Esophagus squamous epithelium (tissue), 5 donors: ENCODE measurements at places on chromosomes 2 and 18.

DNA sequence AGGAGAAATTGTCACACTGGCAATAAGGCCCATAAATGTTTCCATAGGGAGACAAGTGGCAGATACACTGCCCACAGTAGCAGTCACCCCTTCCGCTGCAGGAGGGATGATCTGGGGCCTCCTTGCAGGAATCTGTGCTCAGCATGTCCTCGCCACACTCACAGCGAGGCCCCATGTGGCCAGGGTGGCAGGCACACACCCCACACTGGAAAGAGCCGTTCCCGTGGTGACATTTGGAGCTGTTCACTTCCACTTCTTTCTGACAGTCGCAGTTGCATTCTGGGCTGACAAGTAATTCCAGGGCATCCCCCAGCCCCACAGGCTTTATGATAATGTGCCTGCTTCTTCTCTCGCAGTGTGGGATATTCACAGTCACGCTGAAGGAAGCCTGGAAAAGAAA is 62.6 kb downstream of the ITGB6 start:
- no peak overlapping the region for H3K27ac ChIP-seq
- H3K27me3 ChIP-seq: no peaks in the 10 kb centered on the region
- DNase-seq: no peak
- peaks cover 29% of the 10 kb centered on the region for H3K36me3 ChIP-seq
- H3K4me3 ChIP-seq: no peak overlapping the region
- H3K4me1 ChIP-seq: no peaks in the 10 kb centered on the region

- no peak overlapping the region for H3K4me3 ChIP-seq
- H3K27me3 ChIP-seq: no peaks in the 10 kb centered on the region
- H3K4me1 ChIP-seq: no peaks in the 10 kb centered on the region
These were observed 13.2 kb upstream of the SULT1C3 start for GRCh38 chr2:108226564-108226963.

GRCh38 chr2:217773539-217773938 is 229.3 kb downstream of the TNS1 start:
- H3K36me3 ChIP-seq: no peaks in the 10 kb centered on the region
- H3K27me3 ChIP-seq: no peaks in the 10 kb centered on the region
- H3K4me1 ChIP-seq: no peaks in the 10 kb centered on the region
- no peak overlapping the region for H3K27ac ChIP-seq
- no peak overlapping the region for H3K4me3 ChIP-seq
- DNase-seq: no peak

DNA sequence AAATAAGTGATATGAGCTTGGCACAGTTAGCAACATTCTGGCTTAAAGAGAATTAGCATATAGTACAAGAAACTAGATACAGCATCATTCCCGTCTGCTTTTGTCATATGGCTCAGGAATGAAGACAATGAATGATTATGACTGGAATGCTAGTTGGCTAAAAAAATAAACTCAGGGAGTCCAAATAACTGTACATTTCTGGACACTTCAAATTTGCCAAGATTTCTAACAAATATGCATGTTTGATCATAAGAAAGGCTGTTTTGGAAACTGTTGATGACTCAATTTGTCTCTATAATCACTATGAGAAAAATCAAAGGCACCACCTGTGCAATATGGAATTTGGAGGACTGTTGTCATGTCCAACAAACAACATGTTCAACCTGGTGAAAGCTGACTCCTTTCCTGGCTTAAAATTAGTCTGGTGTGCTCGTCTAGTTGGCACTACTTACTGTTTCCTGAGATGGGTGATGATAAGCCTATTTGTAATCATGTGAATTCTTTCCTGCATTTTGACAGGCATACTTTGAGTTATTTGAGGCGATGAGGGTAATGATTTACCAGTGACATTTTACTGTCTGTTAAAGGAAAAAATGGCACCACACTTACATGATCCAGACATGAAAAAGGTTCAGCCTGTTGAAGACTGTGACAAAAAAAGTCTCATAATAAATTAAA is 133.9 kb upstream of the CDH20 start:
- no peak overlapping the region for H3K4me3 ChIP-seq
- H3K27me3 ChIP-seq: no peaks in the 10 kb centered on the region
- DNase-seq: no peak
- H3K4me1 ChIP-seq: no peaks in the 10 kb centered on the region
- H3K36me3 ChIP-seq: no peaks in the 10 kb centered on the region

DNA sequence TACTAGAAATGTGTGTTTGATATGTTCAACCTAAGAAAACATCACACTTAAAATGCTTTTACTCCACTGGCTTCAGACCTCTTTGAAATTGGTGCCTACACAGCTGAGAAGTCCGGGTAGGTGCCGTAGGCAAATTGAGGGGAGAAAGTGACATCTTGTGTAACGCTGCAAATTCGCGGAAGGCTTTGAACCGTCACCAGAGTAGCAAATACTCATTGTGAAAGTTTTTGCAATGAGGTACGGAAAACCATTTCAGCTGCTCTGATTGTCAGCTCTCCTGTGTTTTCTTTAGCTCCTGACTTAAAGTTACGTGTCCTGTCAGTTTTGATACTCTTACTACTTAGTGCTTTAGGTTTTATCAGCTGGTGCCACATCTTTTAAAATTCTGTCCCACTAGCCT is 224.5 kb downstream of the FAM210A start:
- no peak for DNase-seq
- H3K27ac ChIP-seq: no peak overlapping the region
- H3K4me3 ChIP-seq: no peak overlapping the region
- peaks cover 19% of the 10 kb centered on the region for H3K4me1 ChIP-seq

DNA sequence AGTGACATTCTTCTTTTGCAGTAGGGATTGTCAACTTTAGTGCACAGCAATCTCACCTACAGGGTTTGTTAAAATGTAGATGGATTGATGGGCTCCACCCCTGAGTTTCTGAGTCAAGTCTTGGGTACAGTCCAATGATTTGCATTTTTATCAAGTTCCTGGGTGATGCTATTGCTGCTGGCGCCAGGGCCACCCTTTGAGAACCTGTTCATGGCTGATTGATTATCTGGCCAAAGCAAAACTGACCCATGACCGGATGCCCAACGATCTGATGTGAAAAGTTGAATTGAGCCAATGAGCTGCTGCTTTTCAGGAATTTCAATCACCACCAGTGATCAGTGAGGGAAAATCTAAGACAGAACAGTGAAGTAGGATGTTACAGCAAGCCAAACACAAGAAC is 675.3 kb downstream of the TMEM182 start:
- no peaks in the 10 kb centered on the region for H3K36me3 ChIP-seq
- no peaks in the 10 kb centered on the region for H3K27me3 ChIP-seq
- DNase-seq: no peak
- no peaks in the 10 kb centered on the region for H3K4me1 ChIP-seq
